Stimulated activated CD8-positive, alpha-beta memory T cell treated with anti-CD3 and anti-CD28 coated beads, Interleukin-7, amount 100 ng/mL, for 1 hour (primary cell): ENCODE measurements at places on chromosomes 2 and 18.

DNA sequence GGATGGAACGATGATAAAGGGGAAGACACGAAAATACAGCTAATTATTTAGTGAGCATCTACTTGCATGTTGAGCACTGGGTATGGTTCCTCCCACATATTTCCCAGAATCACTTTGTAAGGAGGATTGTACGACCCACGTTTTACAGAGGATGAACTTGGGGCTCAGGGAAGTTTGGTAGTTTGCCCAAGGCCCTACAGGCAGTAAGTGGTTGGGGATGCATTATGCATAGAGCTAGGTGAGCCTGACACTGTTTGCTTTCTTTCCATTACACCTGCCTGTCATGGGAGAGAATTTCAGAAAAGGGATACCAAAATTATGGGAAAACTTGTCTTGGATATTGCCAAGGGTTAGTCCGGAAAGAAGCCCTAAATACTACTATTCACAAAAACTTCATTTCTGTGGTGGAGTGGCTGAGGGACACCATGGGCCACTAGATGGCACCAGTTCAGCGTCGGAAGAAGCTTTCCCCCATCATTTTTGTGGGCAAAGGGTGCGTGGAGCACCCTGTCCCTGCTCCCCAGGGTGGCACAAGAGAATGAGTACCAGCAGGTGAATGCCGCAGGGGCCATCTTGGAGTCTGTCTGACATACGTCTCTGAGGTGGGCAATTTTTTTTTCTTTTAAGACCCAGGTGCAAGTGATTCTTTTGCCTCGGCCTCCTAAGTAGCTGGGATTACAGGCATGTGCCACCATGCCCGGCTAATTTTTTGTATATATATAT lies 23.5 kb upstream of the C18orf32 start:
- no peak for DNase-seq

DNA sequence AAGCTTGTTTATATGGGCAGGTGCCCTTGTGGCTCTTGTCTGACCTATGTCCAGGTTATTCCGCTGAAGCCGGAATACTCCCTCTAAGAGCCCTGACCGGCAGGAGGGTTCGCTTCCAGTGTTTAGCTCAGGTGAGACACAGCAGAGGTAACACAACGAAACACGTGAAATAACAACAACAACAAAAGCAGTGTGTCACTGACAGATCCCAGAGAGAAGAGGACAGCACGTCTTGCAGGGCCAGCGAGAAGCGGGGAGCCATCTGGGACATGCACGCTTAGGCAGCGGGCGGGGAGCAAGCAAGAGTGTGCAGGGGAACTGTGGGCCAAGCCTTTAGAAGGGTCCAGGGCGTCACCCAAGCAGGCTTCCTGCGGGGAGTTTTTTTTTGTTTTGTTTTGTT lies 17.1 kb upstream of the ZDBF2 start:
- DNase-seq: no peak

GRCh38 chr2:69372767-69373166 lies 14.3 kb downstream of the GFPT1 start:
- no peak for DNase-seq

- DNase-seq: no peak
These were observed 368.2 kb downstream of the ERBB4 start for GRCh38 chr2:212170382-212170781.
